ENCODE measurements at places on chromosomes 4 and X. TPM values are rescaled to one million over a fixed set of nuclear protein-coding genes. Genes with fewer than 3 reads are reported as not detected.

NLRP2B gene
- total RNA-seq, result not detected

HNRNPDL gene
- total RNA-seq, result 203 TPM

DNA sequence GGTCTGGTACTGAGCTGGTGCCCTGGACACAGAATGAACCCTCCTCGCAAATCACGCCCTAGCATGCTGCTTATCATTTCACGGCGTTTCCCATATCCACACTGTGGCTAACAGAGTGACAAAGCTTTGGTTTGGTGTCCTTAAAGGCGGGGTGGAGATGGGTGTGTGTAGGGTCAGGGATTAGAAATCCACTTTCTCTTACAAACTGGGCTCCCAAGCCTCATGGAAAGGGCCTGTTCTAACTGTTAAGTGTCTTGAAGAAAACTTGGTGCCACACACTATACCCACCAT, 735 bp upstream of the CHRDL1 start:
- no peak for DNase-seq

- DNase-seq, result no peak
Measured at GRCh38 chr4:109649872-109650271, 53.4 kb downstream of the CASP6 start.

GRCh38 chr4:163012816-163013215, 153.9 kb downstream of the NAF1 start:
- no peak for DNase-seq

DCAF12L2 gene
- total RNA-seq, result not detected

- DNase-seq, result no peak
Measured at GRCh38 chr4:1718095-1718850, 2.9 kb downstream of the TMEM129 start.

TLR2 gene
- total RNA-seq, result under 0.01 TPM

PAGE2 gene
- not detected for total RNA-seq

DNA sequence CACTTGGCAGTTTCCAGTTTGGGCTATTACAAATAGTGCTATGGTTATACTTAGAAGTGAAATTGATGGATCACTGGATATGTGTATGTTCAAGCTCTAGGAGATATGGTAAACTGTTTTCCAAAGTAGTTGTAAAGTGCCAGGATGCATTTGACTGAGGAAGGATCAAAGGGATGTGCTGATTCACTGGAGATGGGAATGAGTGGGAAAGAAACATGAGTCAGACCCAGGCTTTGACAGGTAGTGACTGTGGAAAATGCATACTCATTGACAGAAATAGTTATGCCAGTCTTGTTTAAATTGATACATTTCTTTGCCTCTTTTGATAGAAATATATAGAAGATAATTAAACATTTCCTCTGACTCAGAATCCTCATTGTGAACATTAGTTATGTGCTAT, 77.9 kb downstream of the CEP135 start:
- peak; percentile 53 for DNase-seq

GRCh38 chrX:118187100-118187499, 70.5 kb upstream of the KLHL13 start:
- DNase-seq, result no peak

- no peak for DNase-seq
Measured at GRCh38 chr4:139540632-139541031, 15.4 kb downstream of the SETD7 start.

NUP62CL gene
- not detected for total RNA-seq

GRCh38 chr4:133464311-133464710, 315.2 kb downstream of the PCDH10 start:
- DNase-seq, result no peak

DNA sequence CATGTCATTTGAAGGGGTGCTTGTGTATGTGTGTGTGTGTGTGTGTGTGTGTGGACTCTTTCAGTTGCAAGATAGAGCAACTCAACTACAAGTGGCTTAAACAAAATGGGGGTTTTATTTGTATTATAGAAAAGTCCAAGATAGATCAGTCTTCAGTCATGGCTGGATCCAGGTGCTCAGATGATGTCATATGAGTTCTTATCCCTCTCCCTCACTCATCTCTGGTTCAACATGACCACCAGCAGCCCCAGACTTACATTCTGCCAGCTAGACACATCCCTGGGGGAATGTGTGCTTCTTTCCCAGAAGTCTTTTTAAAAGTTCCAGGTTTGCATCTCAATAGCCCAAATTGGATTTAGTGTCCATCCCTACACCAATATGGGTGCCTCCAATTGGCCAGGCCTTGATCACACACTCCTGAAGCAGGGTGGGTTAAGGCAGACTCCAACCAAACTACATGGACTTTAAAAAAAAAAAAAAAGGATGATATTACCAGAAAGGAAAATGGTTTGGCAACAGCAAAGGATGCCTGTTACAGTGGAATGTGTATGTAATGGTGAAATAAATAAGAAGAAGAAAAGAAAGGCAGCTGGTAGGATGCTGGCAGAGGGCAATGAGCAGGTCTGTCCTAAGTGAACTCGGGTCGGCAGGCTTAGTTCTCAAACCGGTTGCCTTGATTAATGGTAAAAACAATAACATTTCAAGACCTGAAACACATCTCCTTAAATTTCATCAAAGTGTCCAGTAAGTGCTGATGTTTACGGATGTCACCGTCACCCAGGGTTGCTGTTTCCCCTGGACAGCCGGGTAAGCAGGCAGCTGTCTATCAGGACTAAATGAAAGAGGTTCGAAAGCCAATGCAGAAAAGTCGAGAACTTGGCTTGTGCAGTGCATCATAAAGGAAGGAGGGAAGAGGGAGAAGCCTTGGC, 107.7 kb downstream of the SMIM20 start:
- no peak for DNase-seq

UGT2B28 gene
- total RNA-seq, result not detected

GRCh38 chrX:12463052-12463451, 324.8 kb downstream of the FRMPD4 start:
- DNase-seq, result no peak

RAP2C gene
- total RNA-seq, result 24.4 TPM

DNA sequence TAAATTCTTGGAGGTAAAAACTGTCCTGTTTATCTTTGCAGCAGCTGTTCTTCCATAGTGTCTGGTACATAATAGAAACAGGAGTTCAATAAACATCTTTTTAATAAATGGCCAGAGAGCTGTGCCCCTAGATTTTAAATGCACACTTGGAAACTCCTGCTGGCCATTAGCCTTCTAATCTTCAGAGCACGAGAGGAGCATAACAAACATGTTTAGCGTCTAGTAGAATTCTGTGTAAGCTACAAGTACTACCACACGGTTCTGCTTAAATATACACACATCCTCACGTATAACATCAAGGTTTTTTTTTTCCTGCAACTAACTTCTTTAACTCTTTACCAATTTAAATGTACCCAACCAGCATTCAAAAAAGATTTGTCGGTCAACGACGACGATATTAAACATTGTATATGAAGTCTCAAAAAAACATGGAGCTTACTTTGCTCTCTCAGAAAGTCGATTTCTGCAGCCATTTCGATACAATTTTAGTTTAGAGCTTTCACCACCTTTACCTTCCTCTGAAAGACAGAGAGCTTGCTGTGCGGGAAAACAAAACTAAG, 628 bp downstream of the SCLT1 start:
- DNase-seq, result peak; percentile 28

GRCh38 chr4:143184217-143184502, 557 bp upstream of the USP38 start:
- DNase-seq, result no peak

GRCh38 chr4:156771171-156771837, 200.3 kb downstream of the PDGFC start:
- DNase-seq, result peak; percentile 69

NPY1R gene
- under 0.01 TPM for total RNA-seq

DNA sequence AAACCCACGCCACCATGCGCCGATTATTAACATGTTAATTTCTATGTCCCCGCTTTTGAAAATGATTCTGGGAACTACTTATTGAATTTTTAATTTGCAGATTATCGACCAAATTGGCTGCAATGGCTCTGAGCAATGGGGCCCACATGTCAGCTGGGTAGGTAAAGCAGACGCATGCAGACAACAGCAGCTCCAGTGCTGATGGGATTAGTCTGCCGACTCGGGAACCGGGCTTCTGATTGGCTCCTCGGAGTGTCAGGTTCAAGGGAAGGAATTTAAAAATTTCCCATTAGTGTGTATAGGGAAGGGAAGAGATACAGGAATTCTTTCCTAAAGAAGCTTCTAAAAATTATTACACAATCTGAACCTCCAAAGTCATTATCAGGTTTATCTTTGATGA, 77.4 kb upstream of the PPARGC1A start:
- DNase-seq, result no peak

- no peak for DNase-seq
Measured at GRCh38 chr4:141680060-141680459, 43.7 kb downstream of the IL15 start.

DNA sequence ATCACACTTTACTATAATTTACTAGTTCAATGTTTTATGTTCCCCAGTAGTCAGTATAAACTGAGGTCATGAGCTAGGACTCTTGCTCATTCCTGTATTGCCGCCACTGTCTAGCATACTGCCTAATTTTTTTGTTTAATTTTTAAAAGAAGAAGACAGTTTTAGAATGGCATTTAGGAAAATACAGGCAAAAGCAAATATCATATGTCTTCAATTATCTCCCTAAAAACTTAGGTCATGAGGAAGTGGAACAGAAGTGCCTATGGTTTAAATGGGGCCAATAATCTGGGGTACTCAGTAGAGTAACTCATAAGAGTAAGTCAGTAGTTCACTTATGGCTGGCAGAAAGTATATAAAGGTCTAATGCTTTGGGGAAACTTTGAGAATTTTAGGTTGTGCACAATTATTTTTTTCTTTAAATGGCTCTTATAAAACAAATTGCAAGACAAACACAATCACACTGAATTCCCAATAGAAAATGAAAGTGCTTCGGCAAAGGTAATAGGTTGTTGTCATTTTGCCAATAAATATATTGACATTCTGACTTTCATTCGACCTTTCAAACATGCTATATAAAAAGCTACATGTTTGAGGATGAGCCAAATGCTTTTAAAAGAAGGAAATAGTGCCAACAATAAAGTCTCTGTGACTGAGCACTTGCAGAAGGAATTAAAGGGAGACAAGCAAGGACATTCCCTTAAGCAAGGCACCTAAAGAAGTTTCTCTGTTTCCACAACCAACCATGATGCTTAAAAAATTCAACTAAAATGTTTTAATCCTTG, 390.1 kb downstream of the PDGFC start:
- no peak for DNase-seq

DNA sequence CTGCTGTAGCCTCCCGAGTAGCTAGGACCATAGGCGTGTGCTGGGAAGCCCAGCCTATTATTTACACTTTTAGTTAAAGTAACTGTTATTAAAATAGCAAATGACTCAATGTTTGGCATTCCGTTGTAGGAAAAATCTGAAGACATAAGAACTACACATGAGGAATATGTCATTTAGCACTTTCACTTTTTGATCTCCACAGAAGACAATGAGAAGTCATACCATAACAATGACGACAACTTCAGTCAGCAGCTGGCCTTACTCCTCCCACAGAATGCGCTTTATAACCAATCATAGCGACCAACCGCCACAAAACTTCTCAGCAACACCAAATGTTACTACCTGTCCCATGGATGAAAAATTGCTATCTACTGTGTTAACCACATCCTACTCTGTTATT, 6.7 kb downstream of the GPR34 start:
- peak; percentile 74 for DNase-seq

SLC2A9 gene
- 0.56 TPM for total RNA-seq

DNA sequence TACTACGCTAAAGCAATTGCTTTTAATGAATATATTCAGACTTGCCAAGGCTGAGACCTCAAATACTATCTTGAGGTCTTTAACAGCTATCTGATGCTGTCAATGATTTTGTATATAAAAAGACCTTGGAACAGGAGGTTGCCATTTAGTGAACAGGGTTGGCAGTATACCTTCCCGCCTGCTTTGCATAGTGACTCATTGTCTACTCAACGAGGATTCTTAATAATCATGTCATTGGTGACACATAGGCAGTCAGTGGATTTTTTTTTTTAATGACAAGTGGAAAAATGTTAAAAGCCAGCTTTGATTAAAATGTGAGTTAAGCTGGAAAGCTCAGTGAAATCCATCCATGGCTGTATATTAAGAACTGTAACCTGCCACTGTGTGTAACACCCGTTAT, 164.0 kb downstream of the ASMT start:
- no peak for DNase-seq

CC2D2A gene
- total RNA-seq, result 26.3 TPM

All from IMR-90 (cell line).